Activated T-helper 1 cell treated with anti-CD3 and anti-CD28 coated beads, Interleukin-2, amount 50 U/mL, for 16 hours (primary cell): ENCODE measurements at places on chromosomes 4 and X.

- no peak for DNase-seq
Measured at GRCh38 chrX:110569506-110569905, 210.9 kb downstream of the RTL9 start.

- DNase-seq: peak; percentile 31
Measured at GRCh38 chr4:128863312-128864075, 54.0 kb downstream of the JADE1 start.

DNA sequence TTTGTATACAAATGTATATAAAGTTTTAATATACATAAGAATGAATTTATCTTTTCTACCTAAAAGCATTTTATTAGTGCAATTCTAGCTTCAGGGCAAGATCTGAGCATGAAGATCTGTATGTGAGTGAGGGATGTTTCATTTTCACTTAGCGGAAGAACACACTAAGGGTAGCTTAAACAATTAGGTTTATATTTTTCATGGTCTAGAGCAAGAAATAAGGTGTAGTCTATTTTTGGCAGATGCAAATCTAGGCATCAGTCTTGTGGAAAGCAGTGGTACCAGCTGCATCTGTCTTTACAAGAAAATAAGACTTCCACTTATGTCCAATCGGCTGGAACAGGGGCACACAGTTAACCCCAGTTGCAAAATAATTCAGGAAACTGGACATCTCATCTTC lies 433.3 kb downstream of the ADAM29 start:
- DNase-seq: no peak

DNA sequence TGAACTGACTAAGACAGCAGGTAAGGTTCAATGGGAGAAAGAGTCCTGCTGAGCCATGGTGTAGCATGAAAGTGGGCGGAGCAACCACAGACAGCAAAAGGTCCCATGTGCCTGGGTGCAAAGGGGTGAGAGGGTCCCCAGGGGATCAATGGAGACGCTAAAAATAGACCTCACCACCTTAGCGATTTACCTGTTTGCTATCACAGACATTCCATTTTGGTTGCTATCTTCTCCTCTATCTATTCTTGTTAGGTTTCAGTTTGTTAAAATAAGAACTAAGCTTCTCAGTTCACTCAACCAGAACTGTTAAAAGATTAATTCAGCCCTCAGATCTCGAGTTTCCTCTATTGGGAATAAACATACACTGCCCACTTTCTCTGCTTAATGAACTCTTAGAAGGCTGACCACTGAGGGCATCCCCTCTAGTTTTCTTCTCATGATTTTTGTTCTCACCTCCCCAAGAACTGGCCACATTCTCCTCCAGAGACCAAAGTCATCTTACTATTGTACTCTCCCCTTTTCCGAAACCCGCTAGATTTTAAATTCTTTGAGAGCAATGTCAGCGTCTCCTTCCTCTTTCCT lies 136.7 kb downstream of the PARM1 start:
- no peak for DNase-seq

DNA sequence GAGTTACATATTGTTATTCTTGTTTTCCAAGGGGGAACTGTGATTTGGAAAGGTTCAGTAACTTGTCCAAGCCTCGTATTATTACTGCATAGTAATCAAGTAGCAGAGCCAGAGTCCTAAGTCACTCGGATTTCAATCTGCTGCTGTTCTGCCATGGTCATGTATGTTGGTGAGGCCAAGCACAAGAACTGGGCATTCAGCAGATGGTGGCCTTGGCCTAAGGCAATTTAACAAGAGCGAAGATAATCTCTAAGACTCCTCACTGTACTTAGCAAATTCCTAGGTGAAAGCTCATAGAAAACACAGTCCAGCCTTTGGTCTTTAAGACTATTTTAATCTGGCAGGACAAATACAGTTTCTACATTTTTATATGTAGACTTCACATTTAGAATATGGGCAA lies 64.8 kb downstream of the NDST3 start:
- no peak for DNase-seq

GRCh38 chr4:143555676-143556075 lies 42.2 kb downstream of the SMARCA5 start:
- no peak for DNase-seq
